Cardiac muscle cell (in vitro differentiated cells and primary cell): ENCODE measurements at places on chromosomes 5 and 9. TPM values are rescaled to one million over a fixed set of nuclear protein-coding genes. Genes with fewer than 3 reads are reported as not detected.

GRCh38 chr5:138712324-138712723, 40.9 kb upstream of the CTNNA1 start:
- DNase-seq: no peak

DNA sequence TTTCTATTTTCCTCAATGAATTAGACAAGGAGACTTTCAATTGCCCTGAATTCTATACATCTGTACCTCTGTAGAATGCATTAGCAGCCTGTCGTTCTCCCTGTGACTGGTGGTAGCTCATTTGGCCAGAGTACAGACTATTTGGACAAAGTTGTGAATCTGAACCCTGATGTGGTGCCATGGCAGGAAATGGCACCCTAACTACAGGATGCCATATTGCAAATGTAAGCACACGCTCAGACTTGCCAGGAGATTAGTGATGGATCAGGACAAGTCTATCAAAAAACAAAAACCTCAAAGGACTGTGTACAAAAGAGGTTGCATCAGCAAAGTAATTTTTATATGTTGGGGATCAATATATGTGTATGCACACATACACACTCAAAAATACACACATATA, 58.3 kb downstream of the SVEP1 start:
- DNase-seq: no peak

DNA sequence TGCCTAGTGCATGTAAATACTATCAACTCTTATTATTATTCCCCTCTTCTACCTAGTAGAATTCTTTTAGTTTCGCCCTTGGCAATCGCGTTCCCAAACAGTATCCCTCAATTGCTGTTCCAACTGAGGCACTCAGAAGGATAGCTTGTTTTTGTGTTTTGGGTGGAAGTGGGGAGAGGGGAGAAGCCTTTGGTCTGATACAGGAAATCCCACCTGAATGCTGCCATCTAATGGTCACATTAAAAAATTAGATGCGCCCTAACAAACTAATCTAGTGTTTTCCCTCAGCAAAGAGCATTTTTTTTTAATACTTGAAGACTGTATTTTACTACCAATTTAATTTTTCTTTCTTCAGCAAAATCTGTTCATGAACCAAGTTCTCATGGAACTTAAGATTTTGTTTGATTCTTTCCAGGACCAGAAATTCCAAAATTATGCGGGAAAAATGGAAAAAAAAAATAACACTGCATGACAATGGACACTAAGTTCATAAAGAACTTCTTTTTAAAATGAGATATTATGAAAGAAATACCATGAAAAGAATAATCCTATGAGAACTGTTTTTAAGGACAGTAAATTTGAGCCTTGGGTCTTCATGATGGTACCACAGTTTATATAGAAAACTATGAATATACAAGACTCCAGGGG, 22.2 kb upstream of the GLDC start:
- peak; percentile 54 for DNase-seq

GRCh38 chr9:96378187-96378586, 5.3 kb downstream of the SLC35D2 start:
- DNase-seq: no peak

DNA sequence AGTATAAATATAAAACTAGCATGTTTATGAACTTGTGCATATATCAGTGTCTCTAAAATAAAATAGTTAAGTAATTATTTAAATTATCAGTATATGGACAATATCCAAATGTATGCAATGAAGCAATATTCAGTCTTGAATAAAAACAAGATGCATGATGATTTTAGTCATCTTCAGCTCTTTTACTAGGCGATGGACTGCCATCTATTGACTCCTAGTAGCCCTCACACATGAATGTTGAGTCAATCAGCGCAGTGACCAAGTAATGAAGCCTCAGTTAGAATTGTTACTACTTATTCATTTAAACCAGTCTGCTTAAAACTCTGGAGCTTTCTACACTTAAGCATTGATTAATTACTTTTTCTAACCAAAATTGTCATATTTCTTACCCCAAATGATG, 92.9 kb upstream of the GRHPR start:
- peak; percentile 9 for DNase-seq

DNA sequence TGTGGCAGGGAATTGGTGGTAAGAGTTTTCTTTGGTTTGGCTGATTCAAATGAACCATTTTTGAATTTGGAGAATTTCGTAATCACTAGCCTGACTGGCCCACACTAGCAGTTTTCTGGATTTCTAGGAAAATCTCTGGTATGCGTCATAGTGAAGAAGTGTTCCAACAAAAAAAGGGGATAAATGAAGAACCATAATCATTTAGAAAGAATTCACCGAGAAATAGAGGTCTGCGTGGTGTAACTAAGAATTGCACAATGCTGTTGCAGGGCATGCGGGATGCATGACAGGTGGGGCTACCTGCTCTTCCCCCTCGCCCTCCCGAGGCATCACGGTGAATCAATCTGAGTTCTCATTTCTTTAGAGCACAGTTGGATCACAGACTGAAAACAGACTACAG, 232.3 kb upstream of the PAPPA start:
- DNase-seq: peak; percentile 79

GRCh38 chr5:172696171-172696849, 55.2 kb downstream of the NEURL1B start:
- no peak for DNase-seq

GRCh38 chr5:123844873-123845272, 332.9 kb downstream of the CSNK1G3 start:
- DNase-seq: peak; percentile 28

RNF20 gene
- total RNA-seq: 22.0 and 24.4 TPM in 2 replicates

PCDHAC1 gene
- total RNA-seq: 16.7 and 20.8 TPM in 2 replicates

ARID3C gene
- total RNA-seq: 0.27 and 1.7 TPM in 2 replicates

ERAP2 gene
- not detected in 2 replicates for total RNA-seq

COQ4 gene
- 87.1 and 93.3 TPM in 2 replicates for total RNA-seq

FOXI1 gene
- total RNA-seq: not detected in 2 replicates

ARSK gene
- 7.2 and 12.2 TPM in 2 replicates for total RNA-seq
